Left cardiac atrium (tissue), 4 donors: ENCODE measurements at places on chromosomes 3 and 15. TPM values are rescaled to one million over a fixed set of nuclear protein-coding genes. Genes with fewer than 3 reads are reported as not detected.

DNA sequence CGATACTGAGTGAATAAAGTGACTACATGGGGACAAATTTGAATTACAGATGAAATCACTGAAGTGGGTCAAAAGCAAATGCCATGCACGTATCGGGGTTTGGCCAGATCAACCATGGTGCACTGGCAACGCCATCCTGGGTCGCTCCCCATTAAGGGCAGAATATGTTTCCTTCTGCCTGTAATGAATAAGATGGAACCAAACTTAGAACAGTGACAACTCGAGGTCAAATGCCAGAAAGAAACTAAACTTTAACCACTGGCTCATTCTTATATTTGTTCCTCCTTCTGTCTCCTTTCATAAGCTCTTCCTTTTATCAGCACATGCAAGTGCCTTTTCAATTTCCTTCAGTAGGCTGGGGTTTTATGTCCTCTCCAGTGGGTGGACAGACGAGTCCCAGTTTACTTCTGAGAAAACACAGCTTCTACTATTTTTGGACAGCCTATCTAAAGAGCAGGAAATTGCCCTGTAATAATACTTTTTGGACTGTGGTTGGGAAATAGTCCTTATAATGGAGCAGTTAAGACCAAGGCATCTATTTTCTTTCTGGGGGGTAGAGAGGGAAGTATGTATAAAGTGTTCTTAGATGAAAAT, 61.4 kb downstream of the WHAMM start:
- no peak for DNase-seq

DNA sequence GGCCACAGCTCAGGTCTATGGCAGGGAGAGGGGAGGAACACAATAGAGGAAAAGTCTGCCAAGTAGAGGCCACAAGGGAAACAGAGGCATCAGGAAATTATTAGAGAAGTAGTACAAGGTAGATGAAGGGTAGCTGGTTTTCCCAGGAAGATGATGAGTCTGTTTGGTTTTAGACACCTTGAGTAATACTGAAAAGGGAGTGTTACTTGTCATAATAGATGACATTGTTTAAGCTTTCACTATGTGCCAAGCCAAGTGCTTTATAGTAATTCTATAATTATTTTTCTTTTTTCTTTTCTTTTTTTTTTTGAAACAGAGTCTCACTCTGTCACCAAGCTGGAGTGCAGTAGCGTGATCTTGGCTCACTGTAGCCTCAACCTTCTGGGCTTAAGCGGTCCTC, 13.7 kb downstream of the PXK start:
- DNase-seq = no peak

GRCh38 chr15:62934236-62934971, 108.1 kb upstream of the TPM1 start:
- no peak for DNase-seq

GRCh38 chr15:90451053-90451850, 63.2 kb downstream of the IQGAP1 start:
- no peak for DNase-seq

DNA sequence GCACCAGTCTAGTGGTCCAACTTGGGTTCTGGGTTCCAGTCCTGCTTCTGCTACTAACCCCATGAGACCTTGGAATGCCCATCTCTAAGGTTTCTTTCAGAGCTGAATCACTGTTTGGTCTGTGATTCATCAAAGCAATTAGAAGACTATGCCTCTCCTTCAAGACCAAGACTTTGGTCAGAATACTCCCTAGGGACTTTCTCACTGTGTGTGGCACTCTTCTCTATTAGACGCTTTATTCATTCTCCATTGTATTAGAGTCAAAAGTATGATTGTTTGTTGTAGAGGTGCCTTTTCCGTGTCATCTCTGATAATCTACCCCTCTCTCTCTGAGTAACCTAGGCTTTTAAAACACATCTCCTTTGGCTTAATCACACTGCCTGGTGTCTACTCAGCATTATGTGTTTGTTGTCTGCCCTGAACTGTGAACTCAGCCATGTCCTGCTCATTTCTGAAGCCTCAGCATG, 90.5 kb downstream of the LPP start:
- DNase-seq = no peak

GRCh38 chr3:161740421-161740820, 243.8 kb downstream of the OTOL1 start:
- no peak for DNase-seq

- peak; percentile 32 for DNase-seq
Measured at GRCh38 chr15:20358066-20358778, 183.4 kb downstream of the GOLGA6L6 start.

GRCh38 chr15:39472621-39473297, 108.1 kb upstream of the THBS1 start:
- peak; percentile 89 for DNase-seq

GRCh38 chr15:76575679-76576078, 239.1 kb downstream of the ISL2 start:
- no peak for DNase-seq

DNA sequence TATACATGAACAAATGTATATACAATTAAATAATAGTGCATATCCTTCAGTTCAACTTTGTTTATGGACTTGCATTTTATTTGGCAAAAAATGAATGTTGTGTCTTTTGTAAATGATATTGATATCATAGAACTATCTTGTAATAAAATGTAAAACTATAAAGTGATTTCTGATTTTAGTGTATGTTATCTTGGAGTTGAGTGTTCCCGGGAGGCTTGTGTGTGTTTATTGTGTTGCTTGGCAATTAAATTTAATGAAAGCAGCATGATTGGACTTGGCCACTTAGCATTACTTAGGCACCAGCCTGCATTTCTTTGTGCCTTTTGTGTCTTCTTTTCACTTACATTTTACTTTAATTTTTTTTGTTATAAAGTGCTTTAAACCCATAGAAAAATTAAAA, 10.6 kb downstream of the ARHGEF26 start:
- DNase-seq = no peak

DNA sequence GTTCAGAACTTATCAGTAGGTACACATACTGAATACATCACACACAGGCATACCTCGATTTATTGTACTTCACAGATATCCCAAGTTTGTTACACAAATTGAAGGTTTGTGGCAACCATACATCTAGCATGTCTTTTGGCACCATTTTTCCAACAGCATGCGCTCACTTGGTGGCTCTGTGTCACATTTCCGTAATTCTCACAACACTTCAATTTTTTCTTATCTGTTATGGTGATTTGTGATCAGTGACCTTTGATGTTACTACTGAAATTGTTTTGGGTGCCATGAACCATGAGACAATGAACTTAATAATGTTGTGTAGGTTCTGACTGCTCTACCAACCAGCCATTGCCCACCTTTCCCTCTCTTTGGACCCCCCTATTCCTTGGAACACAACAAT, 10.8 kb downstream of the PARL start:
- no peak for DNase-seq

GRCh38 chr3:59608356-59608755, 558.5 kb upstream of the CFAP20DC start:
- no peak for DNase-seq

- peak; percentile 72 for DNase-seq
Measured at GRCh38 chr15:99925661-99926461, 192.6 kb upstream of the LYSMD4 start.

DNA sequence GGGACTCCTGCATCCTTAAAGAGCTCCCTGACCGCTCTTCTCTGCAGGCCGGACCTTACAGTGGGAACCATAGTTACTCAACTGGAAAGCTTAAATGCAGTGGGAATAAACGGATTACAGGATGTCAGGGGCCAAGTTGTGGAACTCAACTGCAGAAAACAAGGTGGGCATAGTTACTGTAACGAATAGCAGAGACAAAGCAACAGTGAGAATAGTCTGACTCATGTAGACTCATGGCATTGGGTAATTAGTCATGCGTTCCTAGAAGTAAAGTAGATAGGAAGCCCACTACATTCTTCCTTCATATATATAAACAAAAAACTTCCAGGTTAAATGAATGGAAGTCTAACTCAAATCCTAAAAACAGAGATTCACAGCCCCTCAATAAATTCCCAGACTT, 95.5 kb upstream of the CHRNA7 start:
- DNase-seq = no peak

DNA sequence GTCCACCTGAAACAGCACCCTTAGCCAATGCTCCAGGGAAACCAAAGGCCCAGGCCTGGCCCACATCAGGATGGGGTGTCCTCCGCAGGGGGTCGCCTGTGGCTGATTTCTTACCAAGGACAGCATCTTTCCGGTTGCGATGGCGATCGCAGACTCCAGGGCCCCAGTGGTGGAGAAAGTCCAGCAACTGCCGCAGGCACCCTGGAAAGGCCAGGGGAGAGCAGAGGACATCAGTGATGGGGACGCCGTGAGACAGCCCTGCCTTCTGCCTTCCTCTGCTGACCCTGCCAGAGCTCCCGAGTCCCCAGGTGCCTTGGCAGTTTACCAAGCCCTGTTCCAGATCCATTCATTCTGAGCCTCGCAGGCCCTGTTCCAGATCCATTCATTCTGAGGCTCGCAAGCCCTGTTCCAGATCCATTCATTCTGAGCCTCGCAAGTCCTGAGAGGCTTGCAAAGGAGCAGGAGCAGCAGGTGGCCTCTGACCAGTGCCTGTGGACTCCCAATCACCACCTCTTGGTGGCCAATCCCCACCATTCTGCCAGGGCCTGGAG, 12.5 kb downstream of the CTSH start:
- no peak for DNase-seq

GP5 gene
- total RNA-seq = 0.21 TPM

TRAT1 gene
- 0.50 TPM for total RNA-seq

THAP10 gene
- 3.2 TPM for total RNA-seq

SST gene
- total RNA-seq = not detected
